Stimulated activated CD4-positive, alpha-beta T cell treated with anti-CD3 and anti-CD28 coated beads, Interleukin-1b, Interleukin-23, amount 100 ng/mL, for 1 hour (primary cell): ENCODE measurements at places on chromosomes 7 and 10.

DNA sequence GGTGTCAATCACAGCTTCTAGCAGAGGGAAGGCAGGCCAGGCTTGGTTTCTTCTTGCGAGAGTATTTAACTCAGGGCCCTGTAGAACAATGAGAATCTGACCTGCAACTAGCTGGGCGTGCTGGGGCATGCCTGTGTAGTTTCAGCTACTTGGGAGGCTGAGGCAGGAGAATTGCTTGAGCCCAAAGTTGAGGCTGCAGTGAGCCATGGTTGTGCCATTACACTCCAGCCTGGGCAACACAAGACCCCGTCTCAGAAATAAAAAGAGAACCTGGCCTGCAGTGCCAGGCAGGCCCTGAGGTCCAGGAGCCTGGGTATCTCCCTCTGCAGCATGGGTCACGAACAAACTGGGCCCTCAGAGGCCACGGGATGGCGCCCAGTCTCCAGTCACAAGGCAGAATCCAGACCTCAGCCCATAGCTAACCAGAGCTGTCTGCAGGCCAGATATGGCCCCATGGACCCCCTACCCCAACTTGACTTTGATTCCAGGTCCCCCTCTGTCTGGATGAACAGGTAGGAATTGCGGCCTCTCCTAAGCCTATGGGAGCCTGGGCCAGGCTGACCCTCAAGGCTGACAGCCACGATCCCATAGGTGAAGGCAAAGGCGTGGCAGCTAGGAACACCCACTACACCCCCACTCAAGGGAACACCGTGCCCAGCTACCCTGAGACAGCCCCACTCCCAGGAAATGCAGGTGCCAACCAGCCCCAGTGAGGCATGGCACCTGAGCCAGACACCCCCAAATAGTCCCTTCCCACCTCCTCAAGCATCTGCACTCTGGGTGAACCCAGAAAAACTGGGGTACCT lies 102.7 kb upstream of the TNRC18 start:
- DNase-seq: no peak

GRCh38 chr10:8130973-8131911 lies 76.8 kb downstream of the GATA3 start:
- DNase-seq: no peak

DNA sequence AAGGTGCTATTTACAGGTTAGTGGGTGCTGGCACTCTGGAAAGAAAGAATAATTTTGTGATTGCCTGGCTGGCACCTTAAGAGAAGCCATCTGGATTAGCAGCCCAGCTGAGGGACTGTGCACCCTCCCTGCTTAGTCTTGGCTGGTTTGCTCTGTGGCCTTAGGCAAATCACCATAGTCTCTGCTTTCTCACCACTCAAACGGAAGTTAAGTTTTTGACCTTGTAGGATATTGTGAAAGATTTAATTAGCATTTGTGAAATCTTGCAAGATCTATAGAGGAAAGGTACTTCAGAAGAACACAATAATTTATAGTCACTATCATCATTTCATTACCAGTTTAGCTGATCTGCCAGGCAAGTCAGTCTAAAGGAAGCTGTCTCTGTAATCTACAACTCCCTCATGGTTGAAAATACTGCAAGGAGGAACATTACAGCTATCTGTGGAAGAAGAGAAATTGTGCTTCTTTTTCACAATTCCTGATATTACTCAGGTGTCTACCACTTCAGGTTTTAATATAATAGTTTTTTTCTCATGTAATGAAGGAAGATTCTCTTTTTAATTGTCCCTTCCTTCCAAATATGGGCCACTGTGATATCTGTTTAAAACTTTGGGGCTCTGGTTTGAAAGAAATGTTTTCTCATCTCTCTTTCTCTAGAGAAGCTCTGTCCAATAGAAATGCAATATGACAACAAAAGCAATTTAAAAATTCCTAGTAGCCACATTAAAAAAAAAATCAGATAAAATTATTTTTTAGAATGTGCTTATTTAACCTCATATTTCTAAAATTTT lies 219.6 kb downstream of the PTEN start:
- DNase-seq: no peak

GRCh38 chr10:128209862-128210214 lies 83.6 kb upstream of the MKI67 start:
- DNase-seq: no peak
